ENCODE measurements at places on chromosomes 3 and 15. TPM values are rescaled to one million over a fixed set of nuclear protein-coding genes. Genes with fewer than 3 reads are reported as not detected.

DNA sequence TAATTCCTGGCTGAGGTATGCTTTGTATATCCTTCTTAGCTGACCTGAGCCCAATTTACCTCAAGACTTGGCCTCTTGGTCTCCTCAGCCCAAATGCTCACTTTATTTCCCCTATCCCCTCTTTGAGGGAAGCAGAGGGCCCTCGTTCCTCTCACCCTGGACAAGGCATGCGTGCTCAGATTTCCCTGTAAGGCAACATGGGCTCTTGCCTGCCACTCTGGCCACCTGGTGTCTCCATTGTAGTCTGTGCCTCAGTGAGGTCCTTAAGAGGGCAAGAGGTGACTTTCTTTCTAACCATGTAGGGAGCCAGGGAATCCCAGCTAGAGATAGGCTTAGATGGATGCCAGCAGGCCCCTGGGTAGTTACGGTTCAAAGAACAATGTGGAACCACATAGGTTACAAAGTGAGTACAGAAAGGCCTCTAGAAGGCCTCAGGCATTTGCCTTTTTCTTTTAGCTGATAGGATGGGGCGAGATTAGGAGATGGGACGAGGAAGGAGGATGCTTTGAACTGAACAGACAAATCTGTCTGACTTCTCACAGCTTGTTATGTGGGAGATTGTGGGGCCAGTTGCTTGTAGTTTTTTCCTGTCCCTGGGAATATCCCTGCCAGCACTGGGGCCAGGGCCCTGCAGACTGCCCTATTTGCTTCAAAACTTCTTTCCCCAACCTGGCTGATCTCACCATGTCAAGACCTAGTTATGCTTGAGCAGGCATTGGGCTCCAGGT is 1.1 kb upstream of the INTS14 start:
- no peak for DNase-seq

DNA sequence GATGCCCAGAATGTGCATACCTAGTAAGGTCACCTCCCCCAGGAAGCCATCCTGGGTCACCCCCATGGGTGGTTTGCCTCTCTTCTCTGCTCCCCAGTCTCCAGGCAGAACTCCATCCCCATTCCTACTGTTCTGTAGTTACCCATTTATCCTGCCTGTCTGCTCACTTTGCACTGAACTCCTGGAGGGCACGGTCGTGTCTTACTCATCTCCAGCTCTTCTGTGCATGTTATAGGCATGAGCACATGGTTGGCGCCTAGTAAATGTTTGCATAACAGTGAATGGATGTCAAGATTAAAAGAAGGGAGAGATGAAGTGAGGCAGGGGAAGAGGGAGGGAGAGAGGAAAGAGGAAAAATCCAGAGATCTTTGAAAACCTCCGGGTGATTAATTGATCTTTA is 208.4 kb upstream of the TRIM42 start:
- no peak for DNase-seq

- DNase-seq, result peak; percentile 18
These were observed 95.4 kb downstream of the HCN4 start for GRCh38 chr15:73273181-73274002.

DNA sequence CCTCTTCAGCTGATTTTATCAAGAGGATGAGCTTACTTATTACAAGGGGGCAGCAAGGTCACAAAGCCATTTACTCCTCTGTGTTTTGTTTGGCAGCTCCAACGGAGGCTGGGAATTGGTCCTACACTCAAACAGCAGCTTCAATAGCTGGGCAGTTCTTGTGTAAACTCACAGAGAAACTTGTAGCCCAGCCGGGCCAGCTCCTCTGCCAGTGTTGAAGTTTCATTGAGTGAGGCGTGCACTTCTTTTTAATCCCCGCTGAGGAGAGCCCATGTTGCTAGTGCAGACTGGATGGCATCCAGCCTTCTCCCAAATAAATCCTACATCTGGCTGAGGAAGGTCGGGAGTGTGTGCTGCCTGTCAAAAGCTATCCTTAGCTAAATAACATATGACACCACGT is 59.5 kb downstream of the BFSP2 start:
- no peak for DNase-seq

TPRG1 gene
- total RNA-seq, result 0.94 TPM

RAD18 gene
- 24.0 TPM for total RNA-seq

EPHA3 gene
- total RNA-seq, result 349 TPM

DNA sequence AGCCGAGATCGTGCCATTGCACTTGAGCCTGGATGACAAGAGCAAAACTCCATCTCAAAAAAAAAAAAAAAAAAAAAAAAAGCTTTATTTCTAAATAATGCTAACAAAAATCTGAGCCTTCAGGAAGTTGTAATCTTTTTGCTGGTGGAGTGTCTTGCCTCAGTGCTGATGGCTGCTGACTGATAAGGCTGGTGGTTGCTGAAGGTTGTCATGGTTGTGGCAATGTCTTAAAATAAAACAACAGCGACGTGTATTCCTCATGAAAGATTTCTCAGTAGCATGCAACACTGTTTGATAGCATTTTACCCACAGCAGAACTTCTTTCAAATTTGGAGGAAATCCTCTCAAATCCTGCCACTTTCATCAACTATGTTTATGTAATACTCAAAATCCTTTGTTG is 77.4 kb upstream of the PTPRG start:
- DNase-seq, result no peak

GRCh38 chr3:38009807-38010591 is 19.4 kb downstream of the VILL start:
- DNase-seq, result no peak

DNA sequence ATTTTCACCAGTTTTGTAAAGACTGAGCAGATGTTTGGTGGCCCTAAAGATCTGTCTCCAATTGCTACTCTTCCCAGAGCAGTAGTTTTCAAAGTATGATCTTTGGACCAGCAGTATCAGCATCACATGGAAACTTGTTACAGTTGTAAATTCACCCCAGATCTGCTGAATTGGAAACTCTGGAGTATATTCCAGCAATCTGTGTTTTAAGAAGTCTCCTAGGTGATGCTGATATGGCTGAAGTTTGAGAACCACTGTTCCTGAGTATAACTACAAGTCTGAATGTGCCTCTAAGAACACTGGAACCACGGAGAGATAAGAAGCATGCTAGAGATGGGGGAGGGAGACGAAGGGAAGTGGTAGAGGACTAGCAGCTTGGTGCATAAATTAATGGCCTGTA is 45.7 kb downstream of the NUDT16 start:
- no peak for DNase-seq

ZMYND10 gene
- 2.5 TPM for total RNA-seq

KLHL40 gene
- total RNA-seq, result not detected

C2CD4B gene
- 0.94 TPM for total RNA-seq

XIRP1 gene
- not detected for total RNA-seq

PRR20G gene
- not detected for total RNA-seq

- no peak for DNase-seq
These were observed 141.3 kb upstream of the ATP2B2 start for GRCh38 chr3:10646531-10647335.

GRCh38 chr3:177471733-177472480 is 274.6 kb upstream of the TBL1XR1 start:
- DNase-seq, result no peak

- DNase-seq, result no peak
These were observed 6.2 kb downstream of the DUOXA2 start for GRCh38 chr15:45120081-45120972.

DNA sequence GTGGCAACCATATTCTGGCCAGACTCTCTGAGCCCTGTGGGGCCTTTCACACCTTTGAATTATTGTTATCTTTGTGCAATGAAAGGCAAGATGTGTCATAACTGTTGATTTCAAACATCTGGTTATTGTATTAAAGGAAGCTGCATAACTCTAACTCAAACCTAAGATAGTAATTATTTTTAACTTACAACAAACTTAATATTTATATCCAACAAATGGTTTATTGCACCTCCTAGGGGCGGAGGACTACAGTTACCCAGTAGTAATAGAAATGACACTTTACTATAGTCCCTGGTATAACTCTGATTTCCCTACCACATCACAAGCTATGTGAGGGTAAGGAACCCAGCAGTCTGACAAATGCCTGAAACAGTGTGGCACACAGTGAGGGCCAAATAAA is 363.9 kb upstream of the SUCLG2 start:
- no peak for DNase-seq

DNA sequence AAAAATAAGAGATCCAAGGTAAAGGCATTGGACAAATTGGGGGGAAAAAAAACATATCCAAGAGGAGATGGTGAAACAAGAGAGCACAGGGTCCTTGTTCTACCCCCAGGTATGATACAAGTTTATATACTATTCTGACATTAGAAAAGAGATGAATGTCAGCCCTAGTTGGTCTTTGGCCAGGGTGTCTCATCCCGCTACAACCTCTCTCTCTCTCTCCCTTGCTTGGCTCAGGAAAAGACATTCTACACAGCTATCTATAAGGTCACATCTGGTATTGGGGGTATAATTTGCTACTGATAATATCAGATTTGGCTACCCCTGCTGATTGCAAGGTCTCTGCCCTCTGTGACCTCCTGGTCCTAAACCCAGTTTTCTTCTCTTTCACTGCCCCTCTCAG is 117.2 kb downstream of the GOLIM4 start:
- no peak for DNase-seq
